ENCODE measurements at places on chromosomes 12 and 14.

DNA sequence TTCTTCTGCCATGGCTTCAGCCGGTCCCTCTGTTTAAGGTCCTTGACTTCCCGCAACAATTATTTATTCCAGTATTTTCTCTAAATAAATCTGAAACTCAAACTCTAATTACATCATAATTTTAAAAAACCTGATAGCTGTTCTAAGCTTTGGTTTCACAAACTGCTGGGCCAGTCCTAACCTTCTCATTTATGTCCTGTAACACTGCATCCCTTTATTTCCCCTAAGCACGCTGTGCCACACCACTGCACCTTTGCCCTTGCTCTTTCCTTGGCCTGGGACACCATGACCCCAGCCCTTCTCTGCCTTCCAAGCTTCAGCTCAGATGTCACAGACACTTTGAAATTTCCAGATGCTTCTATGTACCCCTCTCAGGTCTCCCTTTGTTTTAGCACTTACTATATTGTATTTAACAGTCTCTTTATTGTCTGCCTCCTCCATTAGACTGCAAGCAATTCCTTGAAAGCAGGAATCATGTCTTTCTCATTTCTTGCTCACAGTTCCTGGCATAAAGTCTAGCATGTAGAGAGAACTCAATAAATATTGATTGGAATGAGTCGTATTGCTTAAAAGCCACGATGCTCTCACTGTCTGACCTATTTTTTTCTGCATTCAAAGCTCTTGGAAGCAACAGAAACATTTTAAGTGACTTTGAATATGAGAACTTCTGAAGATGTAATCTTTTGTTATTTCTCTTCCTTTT is 111.1 kb downstream of the ERGIC2 start:
- DNase-seq = no peak

- no peak for DNase-seq
These were observed 190.6 kb downstream of the TMX1 start for GRCh38 chr14:51430633-51431032.

GRCh38 chr12:73361156-73361863 is 1089.1 kb downstream of the TRHDE start:
- no peak for DNase-seq

DNA sequence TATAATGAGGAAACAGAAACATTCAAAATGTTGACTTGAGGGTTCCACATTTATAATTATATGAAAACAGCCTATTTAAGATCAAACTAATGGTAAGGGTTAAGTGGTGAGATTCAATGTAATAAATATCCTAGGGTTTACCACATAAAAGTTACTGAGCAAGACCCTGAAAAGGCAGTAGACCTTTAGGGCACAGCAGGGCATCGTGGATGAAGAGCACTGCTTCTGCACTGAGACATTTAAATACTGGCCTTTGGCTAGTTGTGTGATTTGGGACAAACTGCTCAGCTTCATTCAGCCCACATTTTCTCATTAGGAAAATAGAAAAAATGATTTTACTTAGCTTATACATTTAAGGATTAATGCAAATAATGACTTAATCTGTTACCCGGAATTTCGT is 42.0 kb downstream of the CNTN1 start:
- DNase-seq = no peak

DNA sequence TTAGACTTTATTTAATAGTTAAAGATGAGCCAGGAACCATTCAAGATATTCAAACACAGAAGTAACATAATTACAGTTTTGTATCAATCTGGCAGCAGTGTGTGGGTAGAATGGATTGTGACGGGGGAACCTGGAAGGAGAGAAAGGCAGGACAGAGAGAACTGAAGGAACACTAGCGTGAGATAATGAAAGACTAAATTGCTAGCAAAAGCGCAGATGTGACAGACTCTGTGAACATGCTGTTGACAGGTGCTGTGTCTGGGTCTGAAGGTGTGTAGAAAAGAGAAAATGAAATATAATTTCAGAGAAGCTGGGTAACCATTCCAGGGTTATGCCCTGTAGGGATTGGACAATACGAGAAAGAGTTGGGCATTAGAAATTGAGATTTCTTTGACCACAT is 372.3 kb downstream of the SYT1 start:
- DNase-seq = no peak

DNA sequence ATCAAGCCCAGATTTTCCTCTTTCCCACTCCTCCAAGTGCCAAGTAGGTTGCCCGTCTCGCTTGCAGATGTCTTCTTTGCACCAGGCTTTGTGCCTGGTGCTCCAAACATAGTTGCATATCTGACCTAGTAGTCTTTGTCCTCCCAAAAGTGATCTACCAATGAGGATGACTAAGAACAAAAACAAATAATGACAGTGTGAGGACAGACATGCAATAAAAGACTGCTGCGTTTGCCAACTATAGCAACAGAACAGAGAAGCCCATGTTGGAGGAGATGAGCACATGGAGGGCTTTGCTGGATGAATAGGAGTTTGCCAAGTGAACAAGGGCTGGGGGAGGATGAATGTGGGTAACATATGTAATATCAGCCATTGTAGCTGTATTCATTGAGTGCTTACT is 15.6 kb downstream of the DTX1 start:
- DNase-seq = no peak

Data from amniotic epithelial cell (primary cell).